ENCODE measurements at places on chromosomes 12 and 14.

DNA sequence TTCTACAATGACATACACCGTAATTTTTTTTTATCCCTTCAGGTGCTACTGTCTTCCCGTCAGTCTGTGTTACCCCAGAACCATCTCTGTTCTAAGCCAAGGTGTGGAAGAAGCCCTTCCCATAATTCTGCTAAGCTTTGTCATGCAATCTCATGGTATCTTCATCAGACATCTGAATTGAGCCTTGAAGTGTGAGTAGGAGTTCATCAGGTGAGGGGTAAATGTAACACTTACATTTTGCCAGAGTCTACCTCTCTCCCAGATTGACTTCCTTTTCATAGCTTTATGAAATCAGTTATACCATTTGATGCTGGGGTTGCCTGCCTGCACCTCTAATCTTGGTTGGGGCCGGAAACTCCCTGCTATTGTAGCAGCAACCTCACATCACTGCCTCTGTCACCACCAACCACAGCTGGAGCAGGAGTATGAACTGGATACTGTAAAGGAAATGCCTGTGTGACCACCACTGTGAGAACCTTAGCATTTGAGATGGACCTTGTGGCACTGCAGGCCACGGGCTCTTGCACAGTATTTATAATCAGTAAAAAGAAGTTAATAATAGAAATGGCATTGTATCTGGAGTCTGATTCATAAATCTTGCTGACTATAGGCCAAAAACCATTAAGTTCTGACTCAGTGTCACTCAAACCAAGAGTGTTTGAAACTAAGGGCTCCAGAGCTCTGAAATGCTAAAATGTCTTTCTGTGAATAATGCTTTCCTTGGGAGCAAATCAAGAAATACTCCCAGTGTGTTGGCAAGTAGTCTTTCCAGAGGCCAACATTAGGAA lies 58.7 kb upstream of the STK38L start:
- DNase-seq: peak; percentile 69

GRCh38 chr12:67988601-67989021 lies 636 bp upstream of the IFNG-AS1 start:
- DNase-seq: no peak

DNA sequence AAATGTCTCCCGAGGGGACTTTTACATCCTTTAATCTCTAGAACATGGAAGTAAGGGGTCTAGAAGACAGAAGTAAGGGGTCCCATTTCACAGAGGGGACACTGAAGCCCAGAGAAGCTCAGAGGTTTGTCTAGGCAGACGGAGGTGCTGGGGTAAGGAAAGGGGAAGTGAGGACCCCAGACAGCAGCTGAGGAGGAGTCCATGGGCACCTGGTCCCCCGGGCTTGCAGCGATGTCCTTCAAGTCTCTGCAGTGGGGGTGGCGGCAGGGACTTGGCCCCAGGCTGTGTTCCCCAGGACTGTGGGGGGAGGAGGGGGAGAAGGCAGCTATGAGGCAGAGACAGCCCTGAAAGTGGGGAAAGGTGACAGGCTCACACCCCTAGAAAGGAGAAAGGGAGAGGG lies 30.7 kb downstream of the DTX1 start:
- no peak for DNase-seq

- DNase-seq: no peak
Measured at GRCh38 chr12:48340943-48341342, 9.8 kb downstream of the ZNF641 start.

GRCh38 chr14:68262567-68262966 lies 443.0 kb downstream of the RAD51B start:
- no peak for DNase-seq

DNA sequence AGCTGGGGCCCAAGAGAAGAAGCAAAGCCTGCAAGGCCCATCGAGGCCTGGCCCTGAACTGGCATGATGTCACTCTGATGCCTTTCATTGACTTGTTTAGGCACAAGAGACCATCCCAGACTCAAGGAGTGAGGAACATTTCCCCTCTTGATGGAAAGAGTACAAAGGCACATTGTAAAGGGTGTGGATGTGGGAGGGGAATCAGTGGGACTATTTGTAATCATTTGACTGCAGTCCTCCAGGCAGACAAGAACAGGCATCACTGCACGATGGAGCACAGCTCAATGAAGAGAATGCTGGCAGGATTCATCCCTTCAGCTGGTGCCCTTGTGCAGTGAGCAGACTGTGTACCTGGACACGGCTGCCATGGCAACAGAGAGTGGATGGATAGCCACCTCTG lies 87.9 kb downstream of the LGMN start:
- no peak for DNase-seq

DNA sequence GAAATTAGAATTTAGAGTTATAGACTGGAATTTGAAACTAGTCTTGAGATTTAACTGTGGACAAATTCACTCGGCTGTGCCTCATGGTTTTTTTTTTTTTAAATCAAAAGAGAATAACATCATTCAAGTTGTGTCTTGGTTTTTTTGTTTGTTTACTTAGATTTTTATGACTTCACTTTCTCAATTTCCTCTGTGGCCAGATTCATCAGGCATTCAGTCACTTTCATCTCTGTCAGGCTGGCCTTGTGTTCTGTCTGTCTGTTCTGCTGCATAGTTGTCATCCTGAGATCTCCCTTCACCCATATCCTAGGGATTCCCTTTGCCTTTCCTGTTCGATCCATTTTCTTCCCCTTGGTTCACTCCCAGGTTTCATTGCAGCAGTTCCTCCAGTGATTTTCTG lies 10.0 kb downstream of the MARK3 start:
- peak; percentile 20 for DNase-seq

- peak; percentile 12 for DNase-seq
Measured at GRCh38 chr14:71716041-71716772, 216.0 kb upstream of the RGS6 start.

- DNase-seq: no peak
Measured at GRCh38 chr12:111881716-111882115, 39.7 kb downstream of the MAPKAPK5 start.

GRCh38 chr14:89574420-89574819 lies 157.4 kb upstream of the FOXN3 start:
- no peak for DNase-seq

- DNase-seq: no peak
Measured at GRCh38 chr12:27505109-27505508, 18.9 kb upstream of the PPFIBP1 start.

GRCh38 chr12:98418357-98419075 lies 96.9 kb upstream of the TMPO start:
- DNase-seq: peak; percentile 17

GRCh38 chr14:74508292-74508731 lies 14.7 kb downstream of the ISCA2 start:
- peak; percentile 35 for DNase-seq

DNA sequence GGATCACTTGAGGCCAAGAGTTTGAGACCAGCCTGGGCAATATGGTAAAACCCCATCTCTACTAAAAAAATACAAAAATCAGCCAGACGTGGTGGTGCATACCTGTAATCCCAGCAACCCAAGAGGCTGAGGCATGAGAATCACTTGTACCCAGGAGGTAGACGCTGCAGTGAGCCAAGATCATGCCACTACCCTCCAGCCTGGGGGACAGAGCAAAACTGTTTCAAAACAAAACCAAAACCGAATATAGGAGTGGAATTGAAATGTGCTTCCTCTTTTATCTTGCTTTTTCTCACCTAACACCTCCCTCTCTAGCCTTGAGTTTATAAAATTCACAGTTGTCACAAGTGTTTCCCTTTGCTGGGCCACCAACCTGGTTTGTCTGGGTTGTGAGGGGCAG lies 181.9 kb downstream of the PAH start:
- no peak for DNase-seq

- no peak for DNase-seq
Measured at GRCh38 chr14:36264107-36264506, 56.3 kb downstream of the MBIP start.

- no peak for DNase-seq
Measured at GRCh38 chr12:120056739-120057138, 59.8 kb downstream of the RAB35 start.

- DNase-seq: no peak
Measured at GRCh38 chr12:111173836-111174235, 195.1 kb downstream of the PHETA1 start.

GRCh38 chr14:68104518-68104917 lies 284.9 kb downstream of the RAD51B start:
- no peak for DNase-seq

GRCh38 chr12:108568338-108569154 lies 6.2 kb downstream of the ISCU start:
- peak; percentile 18 for DNase-seq

DNA sequence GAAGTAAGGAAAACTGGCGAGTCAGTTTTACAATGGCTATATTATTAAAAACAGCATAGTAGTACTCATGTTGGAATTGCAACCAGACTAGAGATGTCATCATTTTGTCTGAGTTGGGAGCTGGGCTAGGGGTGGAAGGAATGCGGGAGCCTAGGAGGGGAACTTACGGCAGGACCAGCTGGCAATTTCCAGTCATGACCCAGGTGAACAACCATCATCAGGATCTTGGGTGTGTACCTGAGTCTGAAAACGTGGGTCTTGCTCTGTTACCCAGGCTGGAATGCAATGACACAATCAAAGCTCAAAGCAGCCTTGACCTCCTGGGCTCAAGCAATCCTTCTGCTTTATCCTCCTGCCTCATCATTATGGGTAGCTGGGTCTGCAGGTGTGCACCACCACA lies 50.9 kb downstream of the ALG10B start:
- DNase-seq: no peak

- DNase-seq: no peak
Measured at GRCh38 chr12:109752117-109753053, 38.8 kb downstream of the FAM222A start.

- peak; percentile 86 for DNase-seq
Measured at GRCh38 chr14:23186913-23187654, 3.6 kb upstream of the SLC7A8 start.

GRCh38 chr14:88208858-88209257 lies 114.2 kb downstream of the KCNK10 start:
- no peak for DNase-seq

- DNase-seq: peak; percentile 97
Measured at GRCh38 chr14:23062002-23062401, 4.7 kb upstream of the CDH24 start.

DNA sequence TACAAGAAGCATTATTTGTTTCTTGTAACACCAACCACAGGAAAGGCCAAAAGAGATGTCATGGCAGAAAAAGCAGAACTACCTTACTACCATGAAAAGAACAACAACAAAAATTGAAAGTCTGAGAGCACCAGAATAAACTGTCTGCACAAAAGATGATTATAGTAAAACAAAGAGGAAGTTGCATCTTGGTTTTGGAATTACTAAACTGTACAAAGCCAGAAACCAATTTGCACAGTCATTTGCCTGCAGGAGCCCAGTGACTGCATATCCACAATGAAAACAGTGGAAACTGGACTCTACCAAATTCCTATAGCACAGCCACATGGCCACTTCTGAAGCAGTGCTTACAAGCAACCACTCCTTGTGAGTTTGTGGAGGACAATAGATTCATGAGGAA lies 276.2 kb downstream of the SSPN start:
- DNase-seq: peak; percentile 3

- DNase-seq: no peak
Measured at GRCh38 chr12:75565795-75566194, 54.4 kb upstream of the KRR1 start.

- DNase-seq: no peak
Measured at GRCh38 chr12:12586879-12587675, 24.4 kb upstream of the DUSP16 start.

DNA sequence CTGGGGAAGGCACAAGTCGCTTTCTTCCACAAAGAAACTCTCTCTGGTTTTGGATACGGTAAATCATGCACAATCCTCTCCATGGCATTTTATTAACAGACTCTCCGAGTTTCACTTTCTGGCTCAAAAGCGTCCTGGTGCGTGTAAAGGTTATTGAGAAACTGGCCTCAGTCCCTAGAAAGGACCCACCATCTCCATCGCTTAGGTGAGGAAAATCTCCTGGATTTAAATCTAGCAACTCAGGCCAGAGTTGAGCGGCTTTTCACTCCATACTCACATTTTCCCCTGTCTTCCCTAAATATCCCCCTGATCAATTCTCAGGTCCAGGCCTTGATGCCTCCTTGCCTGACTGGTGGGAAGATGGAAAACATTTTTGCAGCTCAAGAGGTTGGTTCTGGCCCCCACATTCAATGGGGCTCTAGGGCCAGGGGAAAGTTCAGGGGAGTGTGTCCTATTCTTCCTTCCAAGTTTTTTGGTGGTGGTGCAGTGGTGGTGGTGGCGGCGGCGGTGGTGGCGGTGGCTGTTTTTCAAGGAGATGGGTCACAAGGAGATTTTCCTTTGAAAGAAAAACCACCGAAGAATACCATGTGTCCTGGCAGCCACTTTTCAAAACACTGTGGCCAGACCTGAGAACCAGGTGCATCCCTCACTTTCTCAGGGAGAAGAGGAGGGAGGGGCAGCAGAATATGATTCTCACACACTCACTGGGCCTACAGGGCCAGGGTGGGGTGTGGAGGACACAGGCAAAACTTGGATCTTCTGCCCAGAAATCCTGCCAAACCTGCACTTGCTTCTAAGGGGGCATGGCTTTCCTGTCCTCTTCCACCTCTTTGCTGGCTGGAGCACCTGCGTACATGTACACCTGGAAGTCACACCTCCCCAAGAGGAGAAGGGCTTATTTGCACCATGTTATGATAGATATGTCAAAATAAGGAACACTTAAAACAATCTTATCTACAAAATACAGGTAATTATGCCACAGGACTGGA lies 46.7 kb upstream of the PNMA1 start:
- no peak for DNase-seq

- DNase-seq: no peak
Measured at GRCh38 chr14:59228421-59228820, 40.0 kb downstream of the DAAM1 start.

DNA sequence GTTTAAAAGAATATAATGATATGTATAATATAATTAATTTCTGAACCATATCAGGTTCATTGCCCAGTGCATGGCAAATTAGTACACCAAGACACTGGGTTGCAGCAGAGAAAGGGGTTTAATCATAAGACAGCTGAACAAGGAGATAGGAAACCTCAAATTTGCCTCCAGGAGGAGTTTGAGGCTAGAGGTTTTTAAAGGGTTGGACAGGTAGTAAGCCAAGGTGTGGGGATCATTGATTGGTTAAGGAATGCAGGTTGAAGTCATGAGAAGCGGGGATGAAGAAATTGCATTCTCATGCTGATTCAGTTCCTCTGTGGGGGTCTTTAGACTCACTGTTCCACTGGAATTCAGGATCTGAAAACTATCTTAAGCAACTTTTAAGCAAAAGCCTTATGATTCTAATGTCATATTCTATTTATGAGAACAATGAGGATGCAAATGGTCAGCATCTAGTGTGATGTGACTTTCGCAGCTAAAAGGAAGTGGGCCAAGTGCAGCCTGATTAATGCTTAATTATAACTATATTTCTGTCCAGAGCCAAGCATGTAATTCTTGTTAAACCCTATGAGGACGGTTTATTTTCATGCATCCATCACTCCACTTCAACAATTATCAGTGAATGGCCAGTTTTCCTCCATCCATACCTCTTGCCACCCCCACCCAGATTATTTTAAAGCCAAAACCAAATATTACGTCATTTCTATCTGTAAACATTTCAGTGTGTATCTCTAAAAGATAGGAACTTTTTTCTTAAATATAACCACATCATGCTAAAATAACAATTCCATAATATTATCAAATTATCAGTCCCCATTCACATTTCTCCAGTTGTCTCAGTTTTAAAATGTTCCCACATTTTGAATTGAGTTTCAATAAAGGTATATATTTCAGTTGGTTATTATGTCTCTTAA lies 14.9 kb downstream of the RNF212B start:
- no peak for DNase-seq

GRCh38 chr14:100678469-100678828 lies 48.2 kb upstream of the DLK1 start:
- no peak for DNase-seq

- DNase-seq: no peak
Measured at GRCh38 chr14:39232554-39233415, 930 bp upstream of the MIA2 start.

All from dermis blood vessel endothelial cell (primary cell).